GOT3 (cell line): ENCODE measurements at places on chromosomes 11 and 22.

DNA sequence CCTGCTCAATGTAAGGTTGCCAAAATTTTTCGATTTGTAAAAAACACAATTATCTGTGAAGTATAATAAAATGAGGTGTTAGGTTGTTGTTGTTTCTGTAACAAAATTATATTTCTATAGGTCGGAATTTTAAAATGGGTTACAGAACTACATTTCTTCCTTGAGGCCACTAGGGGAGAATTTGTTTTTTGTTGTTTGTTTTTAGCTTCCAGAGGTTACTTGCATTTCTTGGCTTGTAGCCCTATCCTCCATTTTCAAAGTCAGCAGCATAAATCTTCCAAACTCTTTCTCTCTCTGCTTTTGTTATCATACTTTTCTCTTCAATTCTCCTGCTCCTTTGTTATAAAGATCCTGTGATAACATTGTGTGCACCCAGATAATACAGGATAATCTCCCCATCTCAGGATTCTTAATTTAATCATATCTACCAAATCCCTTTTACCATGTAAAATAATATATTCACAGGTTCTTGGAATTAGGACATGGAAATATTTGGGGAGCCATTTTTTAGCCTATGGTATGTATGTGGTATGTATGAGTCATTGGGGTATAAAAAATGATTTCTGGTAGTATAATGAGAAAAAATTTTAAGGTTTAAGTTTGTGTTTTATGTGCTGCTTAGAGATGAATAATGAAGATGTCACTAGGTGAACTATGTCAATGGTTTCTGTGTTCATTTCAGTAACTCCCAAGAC is 9.4 kb upstream of the PATL1 start:
- no peak for DNase-seq

GRCh38 chr11:4607096-4607495 is 935 bp downstream of the TRIM68 start:
- DNase-seq: no peak

DNA sequence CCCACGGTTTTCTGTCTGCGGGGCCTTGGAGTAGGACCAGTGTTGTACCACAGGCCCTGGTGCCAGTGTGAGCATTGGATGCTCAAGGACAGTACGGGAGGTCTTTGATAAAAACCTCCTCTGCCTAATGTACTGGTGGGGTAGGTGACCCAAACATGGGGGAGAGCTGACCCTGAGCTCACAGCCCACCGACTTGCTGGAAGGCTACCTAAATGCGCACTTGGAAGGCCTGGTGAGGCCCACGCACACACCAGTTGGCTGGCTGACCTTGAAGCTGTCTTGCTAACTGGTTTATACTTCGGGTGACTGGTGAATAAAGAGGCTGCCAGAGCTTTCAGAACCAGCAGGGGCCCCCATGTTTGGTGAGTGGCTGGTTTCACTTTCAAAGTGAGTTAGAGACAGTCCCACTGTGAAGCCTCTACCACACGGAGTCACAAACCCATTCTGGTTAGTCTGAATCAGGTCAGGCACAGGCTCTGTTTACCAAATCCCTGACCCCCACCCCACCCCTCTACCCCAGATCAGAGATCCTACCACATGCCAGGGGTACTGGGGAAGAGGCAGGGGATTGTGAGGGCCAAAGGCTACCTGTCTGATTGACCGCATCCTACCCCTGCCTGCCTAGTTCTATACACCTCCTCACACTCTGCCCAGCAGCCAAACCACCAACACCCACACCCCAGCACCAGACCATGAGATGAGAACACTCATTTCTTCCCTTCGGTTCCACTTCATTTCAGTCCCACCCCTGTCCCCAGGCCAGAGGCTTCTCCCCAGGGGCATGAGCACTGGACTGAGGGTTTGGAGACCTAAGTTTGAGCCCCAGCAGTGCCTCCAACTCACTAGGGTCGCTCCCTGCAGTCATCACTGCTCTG is 12.7 kb upstream of the IL2RB start:
- DNase-seq: no peak

DNA sequence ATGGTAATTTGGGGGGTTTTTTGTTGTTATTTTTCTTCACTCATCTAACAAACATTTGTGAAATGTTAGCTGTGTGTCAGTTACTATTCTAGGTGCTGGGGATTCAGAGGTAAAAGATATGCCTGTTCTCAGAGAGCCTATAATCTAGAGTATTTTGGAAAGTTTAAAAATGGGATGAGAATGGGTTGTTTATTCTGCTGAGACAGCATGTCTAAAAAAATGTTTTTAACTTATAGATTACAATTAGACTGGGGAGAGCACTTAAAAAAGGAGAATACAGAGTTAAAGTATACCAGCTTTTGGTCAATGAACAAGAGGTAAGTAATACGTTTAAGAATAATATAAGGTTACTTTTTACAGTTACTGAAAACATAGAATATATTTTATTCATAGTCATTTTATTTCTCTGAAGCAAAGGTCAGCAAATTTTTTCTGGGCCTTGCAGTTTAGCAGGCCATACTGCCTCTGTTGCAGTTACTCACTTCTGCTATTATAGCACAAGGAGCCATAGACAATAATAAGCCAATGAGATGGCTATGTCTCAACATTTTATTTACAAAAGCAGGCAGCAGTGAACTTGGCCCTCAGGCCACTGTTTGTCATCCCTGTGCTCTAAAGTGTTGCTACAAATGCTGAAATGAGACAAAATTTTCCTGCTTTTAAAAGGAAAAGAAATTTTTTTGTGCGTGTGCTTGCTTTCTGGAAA is 60.0 kb downstream of the DKK3 start:
- no peak for DNase-seq

- no peak for DNase-seq
Measured at GRCh38 chr11:15905366-15906104, 450.8 kb downstream of the SOX6 start.

DNA sequence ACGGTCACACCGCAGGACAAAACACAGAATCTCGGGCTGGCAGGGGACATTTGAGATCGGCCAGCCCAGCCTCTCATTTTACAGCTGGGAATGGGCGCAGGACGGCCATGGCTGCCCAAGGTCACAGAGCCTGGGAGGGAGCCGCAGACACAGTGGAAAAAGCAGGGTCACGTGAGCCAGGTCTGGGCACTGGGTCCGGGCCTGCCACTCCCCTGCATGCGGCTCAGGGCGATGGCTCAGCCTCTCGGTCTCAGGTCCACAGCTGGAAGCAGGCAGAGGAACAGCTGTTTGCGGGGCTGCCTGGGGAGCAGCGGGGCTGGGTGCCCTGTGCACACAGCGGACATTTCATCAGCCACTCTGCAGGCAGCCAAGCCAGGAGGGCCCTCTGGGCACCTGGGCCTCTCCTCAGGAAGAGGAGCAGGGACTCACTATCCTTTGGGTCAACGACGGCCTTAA is 10.4 kb upstream of the PPARA start:
- DNase-seq: no peak

- DNase-seq: no peak
Measured at GRCh38 chr22:39122772-39123470, 25.9 kb downstream of the APOBEC3H start.

- peak; percentile 27 for DNase-seq
Measured at GRCh38 chr11:121829159-121829643, 286.8 kb downstream of the BLID start.

- DNase-seq: no peak
Measured at GRCh38 chr11:86559311-86559945, 113.0 kb downstream of the ME3 start.

GRCh38 chr11:71269603-71270511 is 17.5 kb upstream of the SHANK2 start:
- no peak for DNase-seq

GRCh38 chr11:64409707-64410403 is 50.9 kb downstream of the RPS6KA4 start:
- DNase-seq: no peak

DNA sequence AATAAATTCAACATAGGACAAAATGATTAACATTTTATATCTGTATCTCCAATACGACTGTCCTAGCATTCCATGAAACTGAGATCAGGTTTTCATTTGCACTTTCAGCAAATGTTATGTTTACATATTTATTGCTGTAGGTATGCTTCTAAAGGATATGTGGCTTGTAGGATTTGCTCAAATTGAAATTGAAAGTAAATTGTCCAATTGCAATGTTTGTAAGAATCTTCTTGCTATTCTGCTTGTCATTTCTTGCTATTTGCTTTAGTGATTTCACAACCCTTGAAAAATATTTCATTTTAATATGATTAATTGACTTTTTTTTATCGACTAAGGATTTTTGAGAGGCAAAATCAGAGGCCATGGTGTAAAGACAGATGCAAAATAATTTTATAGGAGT is 904.2 kb upstream of the RAG2 start:
- DNase-seq: no peak

DNA sequence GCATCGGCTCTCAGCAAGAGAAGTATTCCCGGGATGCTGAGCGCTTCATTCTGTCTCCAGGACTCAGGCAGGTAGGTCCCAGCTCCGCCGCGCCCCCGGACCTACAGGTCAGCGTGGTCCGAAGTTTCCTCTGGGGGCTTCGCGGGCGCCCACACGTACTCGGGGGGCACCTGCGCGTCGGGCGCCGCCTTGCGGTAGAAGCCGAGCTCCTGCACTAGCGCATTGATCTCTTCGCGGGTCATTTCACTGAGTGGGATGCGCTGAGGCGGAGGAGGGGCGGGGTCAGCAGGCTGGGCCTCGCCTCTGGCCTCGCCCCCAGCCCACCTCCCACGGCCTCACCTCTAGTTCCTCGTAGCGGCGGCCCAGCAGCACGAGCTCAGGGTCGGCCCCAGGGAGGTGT is 2.5 kb downstream of the SELENOM start:
- DNase-seq: no peak

- no peak for DNase-seq
Measured at GRCh38 chr11:98536023-98536422, 484.7 kb upstream of the CNTN5 start.

DNA sequence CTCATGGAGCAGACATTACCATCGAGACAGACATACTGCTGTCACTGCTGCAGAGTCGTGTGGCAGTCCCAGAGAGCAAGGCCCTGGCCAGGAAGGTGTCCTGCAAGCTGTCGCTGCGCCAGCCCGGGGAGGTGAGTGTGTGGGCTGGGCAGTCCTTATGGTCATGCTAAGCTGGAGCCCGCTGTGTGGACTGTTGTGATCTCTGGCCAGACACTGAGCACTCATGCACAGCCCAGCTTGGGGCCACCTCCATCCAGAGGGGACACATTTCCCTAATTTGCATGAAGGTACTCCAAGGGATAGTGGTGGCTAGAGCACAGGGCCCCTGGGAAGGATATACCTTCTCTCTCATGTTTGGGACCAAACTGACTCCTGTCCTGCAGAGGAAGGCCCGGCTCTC is 9.6 kb downstream of the ANKK1 start:
- DNase-seq: no peak

- no peak for DNase-seq
Measured at GRCh38 chr11:93059117-93059957, 89.9 kb downstream of the MTNR1B start.

- DNase-seq: no peak
Measured at GRCh38 chr22:45485261-45485660, 17.4 kb upstream of the FBLN1 start.

- DNase-seq: no peak
Measured at GRCh38 chr11:31499576-31500178, 9.7 kb downstream of the IMMP1L start.

DNA sequence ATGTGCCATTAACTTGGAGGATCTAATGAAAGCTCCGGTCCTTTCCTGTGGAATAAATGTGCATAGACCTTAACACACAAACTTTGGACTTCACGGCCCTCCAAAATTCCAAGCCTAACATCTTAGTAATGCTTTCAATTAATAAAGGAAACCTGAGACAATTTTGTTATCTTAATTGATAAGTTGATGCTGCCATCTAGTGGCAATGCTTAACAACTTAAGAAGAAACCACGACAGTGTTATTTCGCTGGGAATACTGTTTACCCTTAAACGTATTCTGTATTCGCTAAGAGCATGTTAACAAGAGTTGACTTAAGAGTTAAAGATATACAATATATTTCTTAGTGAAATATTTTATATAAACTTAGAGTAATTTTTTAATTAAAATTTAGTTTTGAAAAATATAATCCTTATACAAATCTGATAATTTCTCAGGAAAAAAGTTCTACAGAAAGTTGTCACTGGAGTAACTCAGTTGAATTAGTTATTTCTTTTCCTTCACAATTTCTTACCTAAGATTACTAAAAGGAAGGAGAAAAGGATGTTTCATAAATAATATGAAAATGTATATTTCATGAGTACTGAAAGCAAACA is 35.0 kb upstream of the OR9G4 start:
- no peak for DNase-seq

DNA sequence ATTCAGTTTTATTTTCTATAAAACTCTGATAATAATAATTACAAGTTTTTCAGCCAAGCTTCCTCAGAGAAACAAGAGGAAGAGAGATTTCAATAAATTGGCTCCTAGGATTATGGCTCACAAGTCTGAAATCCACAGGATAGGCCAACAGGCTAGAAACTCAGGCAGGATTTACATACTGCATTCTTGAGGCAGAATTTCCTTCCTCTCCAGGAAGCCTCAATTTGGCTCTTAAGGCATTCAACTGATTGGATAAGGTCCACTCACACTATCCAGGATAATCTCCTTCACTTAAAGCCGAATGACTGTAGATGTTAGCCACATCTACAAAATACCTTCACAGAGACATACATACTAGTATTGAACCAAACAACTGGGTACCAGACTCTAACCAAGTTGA is 120.3 kb upstream of the FAT3 start:
- no peak for DNase-seq
